ENCODE measurements at places on chromosomes 1 and 21.
A peak's percentile ranks its signal among the peaks of the same experiment; 100 is the strongest.

DNA sequence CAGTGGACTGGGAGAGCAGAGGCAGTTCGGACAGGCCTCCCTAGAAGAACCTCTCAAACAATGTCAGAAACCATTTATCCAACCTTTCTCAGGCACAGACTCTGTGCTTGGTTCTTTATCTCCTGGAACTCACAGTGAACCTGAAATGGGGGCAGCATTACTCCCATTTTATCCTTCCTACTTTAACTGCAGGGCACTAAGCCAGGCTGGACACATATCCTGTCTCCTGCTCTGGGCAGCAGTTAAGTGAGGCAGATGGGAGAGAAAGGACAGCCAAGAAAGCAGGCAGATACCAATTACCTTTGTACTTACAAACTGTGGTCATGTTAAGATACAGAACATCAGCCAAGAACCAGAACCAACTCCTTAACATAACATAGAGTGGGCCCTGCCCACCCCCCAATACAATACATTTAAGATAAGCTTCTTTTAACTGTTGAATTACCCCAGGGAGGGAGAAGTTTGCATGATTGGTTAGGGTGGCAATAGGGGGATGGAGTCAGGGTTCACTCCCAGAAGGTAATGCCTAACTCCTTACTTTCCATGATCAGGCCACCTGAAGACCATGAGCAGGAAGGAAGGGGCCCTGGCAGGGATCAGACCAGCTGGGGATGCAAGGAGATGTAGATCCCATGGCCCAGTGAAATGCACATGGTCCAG is 10.9 kb downstream of the KDF1 start:
- no peak for DNase-seq

- DNase-seq = no peak
Observed at GRCh38 chr1:160813215-160813614, 17.2 kb downstream of the LY9 start.

- no peak for DNase-seq
Observed at GRCh38 chr21:44704636-44705001, 6.8 kb downstream of the TSPEAR start.

DNA sequence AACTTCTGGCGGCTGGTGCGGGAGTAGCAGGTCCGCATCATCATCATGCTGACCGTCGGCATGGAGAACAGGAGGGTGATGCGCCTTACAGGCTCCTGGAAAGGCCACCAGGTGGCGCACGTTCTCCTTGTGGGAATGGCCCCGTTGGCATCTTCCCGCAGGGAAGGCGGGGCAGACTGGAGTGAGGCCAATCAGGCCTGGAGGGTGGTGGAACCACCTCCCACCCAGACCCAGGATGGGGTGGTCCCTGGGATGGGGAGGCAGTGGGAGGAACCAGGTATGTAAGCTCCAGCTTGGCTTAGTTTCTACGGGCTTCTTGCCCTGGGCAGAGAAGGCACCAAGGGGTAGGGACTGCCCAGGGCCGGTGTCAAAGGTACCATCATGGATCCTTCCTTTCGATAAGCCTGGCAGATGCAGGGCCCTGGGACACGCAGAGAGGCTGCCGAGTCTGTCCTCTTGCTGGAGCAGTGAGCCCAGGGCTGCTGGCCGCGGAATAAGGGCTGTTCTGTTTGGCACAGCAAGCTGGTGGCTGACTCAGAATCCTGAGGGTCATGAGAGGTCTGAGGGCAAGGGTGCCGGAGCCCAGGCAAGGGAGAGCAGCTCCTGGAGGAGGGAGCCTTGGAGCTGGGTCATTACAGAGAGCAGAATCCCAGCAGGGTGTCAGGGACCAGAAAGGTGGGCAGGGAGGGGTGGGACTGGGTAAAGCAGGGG is 8.7 kb upstream of the LGR6 start:
- peak; percentile 92 for DNase-seq

GRCh38 chr1:175749075-175749474 is 5.7 kb upstream of the TNR start:
- no peak for DNase-seq

DNA sequence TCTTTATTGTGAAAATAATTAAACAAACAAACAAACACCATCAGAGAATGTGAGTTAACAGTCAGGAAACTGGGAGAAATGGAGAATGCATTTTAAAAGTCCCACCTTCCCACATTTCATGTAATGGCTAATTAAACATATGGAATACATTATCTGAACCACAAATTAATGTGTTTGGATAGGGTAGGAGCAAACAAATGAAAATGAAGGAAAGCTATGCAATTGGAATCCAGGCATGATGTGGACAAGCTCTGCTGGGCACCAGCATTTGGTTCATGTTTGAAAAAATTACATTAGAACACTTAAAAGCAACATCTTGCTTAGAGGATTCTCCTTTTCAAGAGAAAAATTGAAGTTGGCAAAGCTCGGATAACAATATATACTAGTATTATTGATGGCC is 628.1 kb downstream of the LMO4 start:
- no peak for DNase-seq

DNA sequence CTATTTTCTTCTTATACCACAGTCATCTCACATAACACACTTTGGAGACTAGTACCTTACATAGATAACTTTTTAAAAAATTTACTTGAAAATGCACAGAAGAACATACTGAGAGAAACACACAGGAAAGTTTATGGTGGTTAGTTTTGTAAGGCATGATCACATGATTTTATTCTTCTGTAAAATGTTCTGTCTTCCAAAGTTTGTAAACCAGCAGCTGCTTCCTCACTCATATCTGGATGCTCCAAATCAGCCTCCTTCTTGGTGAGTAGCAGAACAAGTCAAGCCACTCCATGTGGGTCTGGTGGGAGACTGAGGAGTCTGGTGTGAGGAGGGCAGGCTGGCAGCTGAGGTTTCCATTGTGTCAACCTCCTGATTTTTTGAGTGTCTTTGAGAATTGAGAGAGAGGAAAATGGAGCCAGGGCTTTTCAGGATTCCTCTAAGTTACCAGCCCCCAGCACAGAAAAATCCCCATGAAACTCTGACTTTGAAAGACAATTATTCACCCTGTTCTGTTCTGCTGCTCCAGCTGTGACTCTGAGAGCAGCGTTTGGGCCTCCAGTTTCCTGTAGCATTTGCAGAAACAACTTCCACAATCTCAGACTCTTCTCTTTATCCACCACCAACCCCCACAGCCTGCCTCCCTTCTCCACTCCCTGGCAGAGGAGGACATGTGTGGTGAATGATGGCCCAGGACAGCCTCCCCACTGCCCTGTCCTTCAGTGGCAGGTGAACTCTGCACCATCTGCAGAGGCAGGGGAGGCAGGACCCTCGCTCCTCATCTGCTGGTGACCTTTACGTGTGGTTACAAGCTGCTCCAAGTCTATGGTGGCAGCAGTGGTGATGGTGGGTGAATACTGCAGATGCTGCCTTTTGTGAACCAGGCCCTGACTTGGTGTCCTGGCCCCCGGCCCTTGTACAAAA is 82.3 kb downstream of the FCRL5 start:
- no peak for DNase-seq

DNA sequence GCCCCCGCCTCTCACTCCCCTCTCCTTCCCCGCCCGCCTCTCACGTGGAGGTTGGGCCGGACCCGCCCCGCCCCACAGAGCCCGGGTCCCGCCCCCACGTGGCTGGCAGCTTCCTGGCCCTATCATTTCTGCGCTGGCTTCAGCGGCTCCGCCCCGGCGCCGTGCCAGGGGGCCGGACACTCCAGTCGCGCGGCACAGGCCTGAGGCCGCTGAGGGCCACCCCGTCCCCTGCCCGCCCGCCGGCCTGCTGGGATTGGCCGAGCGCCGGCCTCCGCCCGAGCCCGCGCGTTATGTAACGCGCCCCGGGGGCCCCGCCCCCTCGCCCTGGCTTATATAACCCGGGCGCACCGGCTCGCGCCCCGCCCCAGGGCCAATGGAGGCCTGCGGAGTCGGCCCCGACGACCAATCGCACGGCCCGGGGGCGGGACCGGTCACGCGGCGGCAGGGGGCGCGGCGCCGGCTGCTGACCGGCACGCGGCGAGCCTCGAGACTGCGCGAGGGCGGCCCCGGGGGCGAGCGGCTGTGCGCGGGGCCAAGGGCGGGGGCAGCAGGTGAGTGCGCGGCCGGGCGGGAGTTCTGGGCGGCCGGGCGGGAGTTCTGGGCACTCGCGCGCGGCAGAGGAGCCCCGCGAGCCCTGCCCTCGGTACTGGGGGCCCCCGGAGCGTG is at the start of gene PER3:
Gene PER3, plus strand, starts transcription at position 466 of the 666 bp plus-strand sequence. CDS start 587 bp downstream, outside the sequence.
- DNase-seq = peak; percentile 89

DNA sequence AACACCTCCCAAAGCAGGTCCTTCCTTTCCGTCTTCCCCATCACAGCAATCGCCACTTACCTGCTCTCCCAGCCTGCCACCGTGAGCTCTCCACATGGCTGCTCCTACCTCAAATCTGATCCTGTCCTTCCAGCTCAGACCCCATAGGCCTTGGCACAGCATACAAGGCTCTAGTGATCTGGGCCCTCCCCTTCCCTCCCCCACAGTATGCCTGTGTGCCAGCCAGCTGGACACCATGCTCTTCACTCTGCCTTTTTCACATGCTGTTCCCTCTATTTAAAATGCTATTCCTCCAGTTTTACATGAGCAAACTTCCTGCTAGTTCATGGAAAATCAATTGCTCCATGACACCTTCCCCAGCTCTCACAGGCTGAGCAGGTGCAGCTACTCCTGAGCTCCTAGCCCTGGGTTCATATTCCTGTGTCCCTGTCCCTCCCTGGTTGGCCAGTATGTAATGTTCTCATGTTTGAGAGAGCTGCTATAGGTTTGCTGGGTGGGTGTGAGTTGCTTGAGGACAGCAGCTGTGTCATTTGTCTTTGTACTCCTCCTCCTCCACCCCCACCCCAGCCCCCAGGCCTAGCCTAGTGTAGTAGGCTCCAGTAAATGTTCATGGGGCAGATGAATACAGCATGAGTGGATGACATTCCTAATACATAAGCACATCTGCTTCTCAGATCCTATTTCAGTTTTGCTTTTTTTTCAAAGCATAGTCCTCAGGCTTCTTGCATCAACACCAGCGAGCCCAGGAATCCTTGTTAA is 6.3 kb upstream of the TNNT2 start:
- DNase-seq = peak; percentile 84
